ENCODE measurements at places on chromosomes 4 and X.

GRCh38 chr4:43132010-43132582 lies 239.6 kb downstream of the GRXCR1 start:
- no peak for DNase-seq

GRCh38 chr4:6777636-6778281 lies 4.8 kb upstream of the KIAA0232 start:
- no peak for DNase-seq

DNA sequence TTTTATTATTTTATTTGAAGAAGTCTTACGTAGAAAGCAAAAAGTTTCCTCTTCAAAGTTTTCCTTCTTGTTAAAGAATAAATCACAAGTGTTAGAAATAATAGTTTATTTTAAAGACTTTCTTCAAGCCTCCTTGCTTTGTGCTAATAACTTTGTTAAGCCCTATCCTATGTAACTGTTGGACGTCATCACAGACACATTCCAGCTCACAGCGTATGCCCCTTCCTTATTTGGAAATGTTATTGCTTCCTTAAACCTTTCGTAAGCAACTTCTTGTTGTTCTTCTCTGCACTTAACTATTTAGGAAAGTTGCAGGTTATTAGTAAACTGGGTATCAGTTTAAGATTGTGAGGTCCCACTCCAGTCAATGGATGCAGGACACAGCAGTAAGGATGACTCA lies 7.6 kb upstream of the SRD5A3 start:
- DNase-seq: no peak

- DNase-seq: no peak
Observed at GRCh38 chrX:17788956-17789562, 51.8 kb downstream of the SCML1 start.

- DNase-seq: no peak
Observed at GRCh38 chrX:39222346-39223113, 421.3 kb downstream of the MID1IP1 start.

- DNase-seq: no peak
Observed at GRCh38 chrX:7904562-7904961, 22.7 kb downstream of the PNPLA4 start.

GRCh38 chr4:124863040-124863545 lies 150.6 kb upstream of the ANKRD50 start:
- no peak for DNase-seq

DNA sequence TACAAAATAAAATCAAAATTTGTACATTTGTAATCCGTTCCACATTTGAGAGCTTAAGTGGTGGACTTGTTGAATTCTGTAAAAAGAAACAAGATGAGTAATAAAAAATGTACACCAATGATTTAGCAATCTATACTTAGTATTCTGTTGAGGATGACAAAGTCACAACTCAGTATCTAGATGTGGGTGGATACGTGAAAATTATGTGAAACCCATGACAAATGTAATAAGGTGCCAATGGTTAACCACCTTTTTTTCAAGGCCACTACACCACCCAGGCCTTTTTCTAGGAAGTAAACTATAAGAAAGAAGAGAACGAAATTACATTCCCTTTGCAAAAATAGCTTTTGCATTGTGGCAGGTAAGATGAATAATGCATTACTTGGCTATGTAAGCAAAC lies 77.0 kb downstream of the ATP8A1 start:
- no peak for DNase-seq

- DNase-seq: peak; percentile 30
Observed at GRCh38 chr4:8303485-8304281, 34.1 kb downstream of the HTRA3 start.

DNA sequence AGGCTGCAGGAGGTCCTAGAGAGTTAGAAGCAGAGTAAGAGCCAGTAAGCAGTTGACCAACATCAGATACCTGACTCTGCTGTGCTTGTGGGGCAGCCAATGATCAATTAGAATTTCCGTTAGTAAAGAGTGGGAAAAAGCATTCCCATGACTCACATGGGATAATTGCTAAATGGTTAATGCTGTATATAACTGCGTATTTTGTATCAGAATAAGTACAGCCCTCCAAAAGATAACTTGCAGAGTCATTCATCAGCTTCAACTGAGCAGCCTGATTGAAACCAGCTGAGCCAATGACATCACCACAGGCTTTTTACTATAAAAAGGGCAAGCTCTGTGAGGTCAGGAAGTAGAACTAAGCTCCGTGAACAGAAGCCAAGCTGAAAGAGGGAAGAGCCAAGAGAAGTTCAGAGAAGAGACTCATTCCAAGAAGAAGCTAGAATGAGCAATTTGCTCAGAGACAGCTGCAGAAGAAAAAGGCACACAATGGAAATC lies 67.9 kb downstream of the PPP3CA start:
- DNase-seq: no peak

DNA sequence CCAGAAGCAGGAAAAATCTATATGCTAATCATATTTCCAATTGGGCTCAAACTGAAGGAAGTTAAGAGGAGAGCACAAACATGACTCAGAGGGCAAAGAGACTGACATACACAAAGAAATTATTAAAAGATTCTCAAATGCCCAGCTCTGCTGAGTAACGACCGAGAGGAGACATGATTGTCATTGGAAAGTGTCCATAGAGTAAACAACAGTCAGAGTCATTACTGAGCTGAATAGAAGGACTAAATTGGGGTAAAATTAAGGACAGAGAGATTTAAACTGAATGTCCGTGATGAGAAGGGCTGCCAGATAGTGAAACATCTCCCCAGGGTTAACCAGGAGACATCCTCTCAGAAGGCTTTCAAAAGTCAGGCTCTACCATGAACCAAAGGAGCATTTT lies 111.2 kb upstream of the GALNT7 start:
- DNase-seq: no peak

GRCh38 chrX:48531358-48531959 lies 8.1 kb upstream of the TBC1D25 start:
- no peak for DNase-seq

DNA sequence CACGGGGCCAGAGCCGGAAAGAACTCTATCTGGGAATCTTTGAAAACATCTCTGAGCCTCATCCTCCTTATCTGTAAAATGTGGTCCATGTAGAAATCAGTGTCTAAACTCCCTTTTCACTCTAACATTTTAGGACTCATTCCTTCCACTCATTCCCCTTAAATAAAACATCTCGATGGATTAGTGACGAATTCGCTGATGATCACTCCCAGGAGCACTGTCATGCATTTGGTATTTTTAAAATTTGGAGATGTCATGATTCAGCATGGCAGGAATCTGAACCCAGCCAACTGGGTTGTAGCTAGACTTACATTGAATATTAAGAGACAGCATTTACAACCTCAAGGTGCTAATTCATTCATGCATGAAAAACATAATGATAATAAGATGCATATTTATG lies 88.1 kb downstream of the SPANXN3 start:
- no peak for DNase-seq

GRCh38 chr4:76950052-76950955 lies 752 bp downstream of the SEPTIN11 start:
- DNase-seq: peak; percentile 64

DNA sequence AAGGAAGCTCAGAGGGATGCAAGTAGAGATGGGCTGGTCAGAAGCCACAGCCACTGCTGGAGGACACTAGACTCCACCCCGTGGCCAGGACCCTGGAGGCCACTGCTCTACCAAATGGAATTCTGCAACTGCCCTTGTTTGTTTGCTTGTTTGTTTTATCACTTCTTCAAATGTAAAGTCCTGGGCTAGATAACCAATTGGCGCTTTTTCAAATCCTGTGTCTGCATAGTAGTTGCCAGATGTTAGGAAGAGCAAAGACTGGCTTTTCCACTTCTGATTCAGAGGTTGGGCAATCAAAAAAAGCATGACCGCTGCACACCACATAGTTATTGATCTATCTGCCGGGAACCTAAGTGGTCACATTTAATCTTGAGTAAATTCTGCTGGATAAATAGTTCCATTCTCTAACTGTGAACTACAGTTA lies 255.2 kb upstream of the SFRP2 start:
- no peak for DNase-seq

- DNase-seq: no peak
Observed at GRCh38 chrX:47174376-47174775, 19.3 kb upstream of the UBA1 start.

DNA sequence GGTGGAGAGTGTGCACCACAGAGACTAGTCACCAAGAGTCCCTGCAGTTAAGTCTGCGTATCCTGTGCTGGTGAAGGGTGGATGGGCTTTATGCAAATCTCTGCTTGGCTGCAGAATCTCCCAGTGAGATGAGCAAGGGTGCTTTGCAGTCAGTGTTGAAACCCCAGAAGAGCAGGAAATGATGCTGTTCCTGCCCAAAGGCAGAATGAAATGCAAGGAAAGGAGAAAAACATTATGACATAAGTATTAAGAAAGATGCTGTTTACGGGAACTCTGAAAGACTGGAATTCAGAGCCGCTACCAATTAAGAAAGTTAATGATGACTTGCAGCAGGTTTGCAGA lies 25.4 kb upstream of the ACSL1 start:
- no peak for DNase-seq

- DNase-seq: peak; percentile 80
Observed at GRCh38 chr4:10020871-10021652, at the start of gene SLC2A9. Gene SLC2A9 (minus strand): TSS chr4:10021497. CDS start chr4:10021429, 68 bp downstream.

GRCh38 chr4:149841686-149842085 lies 26.0 kb upstream of the IQCM start:
- DNase-seq: no peak

DNA sequence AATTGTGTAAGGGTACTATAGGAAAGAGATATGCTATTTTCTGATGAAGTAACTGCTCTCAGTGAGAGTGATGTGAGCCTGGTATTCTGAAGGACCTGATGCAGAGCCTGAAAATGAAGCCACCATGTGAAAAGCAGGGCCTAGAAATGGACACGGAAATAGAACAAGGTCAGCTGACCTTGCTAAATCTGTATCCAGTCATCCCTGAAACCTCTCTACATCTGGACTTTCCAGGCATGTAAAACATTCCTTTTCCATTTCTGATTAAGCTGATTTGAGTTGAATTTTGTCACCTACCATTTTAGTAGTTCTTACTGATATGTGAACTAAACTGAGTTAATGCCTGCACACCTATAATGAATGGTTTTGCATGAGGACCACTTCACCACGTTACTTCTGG lies 72.4 kb upstream of the NEIL3 start:
- no peak for DNase-seq

DNA sequence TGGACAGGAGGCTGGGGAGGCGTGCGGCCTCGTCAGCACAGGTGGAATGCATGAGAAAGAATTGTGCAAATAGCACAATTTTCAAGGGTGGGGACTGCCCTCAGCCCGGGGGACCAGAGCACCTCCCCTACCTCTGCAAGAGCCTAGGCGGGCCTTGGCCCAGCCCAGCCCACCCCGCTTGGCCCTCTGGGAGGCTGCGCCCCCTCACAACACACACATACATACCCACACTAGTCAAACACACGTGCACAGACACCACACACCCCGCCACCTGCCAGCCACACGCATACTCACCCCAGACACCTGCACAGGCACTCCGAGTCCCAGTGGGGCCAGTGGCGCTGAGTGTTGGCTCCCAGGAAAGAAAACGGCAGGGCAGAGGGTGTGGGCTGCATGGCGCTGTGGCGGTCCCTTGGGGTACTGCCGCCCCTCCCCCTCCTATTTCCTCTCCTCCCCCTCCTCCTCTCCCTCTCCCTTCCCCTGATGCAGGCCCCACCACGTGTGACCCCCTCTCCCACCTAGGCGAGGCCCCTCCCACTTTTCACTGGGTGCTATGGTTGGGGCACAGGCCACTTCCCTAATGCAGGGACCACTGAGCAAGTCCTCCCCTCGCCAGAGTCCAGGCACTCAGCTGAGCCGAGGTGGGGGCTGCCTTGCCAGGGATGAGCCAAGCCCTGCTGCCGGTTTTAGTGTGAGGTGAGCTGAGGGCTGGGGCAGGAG lies 84.5 kb downstream of the FAM53A start:
- peak; percentile 59 for DNase-seq

- no peak for DNase-seq
Observed at GRCh38 chrX:44349561-44349960, 6.1 kb upstream of the EFHC2 start.

- DNase-seq: no peak
Observed at GRCh38 chr4:99054428-99054994, 34.1 kb downstream of the ADH5 start.

DNA sequence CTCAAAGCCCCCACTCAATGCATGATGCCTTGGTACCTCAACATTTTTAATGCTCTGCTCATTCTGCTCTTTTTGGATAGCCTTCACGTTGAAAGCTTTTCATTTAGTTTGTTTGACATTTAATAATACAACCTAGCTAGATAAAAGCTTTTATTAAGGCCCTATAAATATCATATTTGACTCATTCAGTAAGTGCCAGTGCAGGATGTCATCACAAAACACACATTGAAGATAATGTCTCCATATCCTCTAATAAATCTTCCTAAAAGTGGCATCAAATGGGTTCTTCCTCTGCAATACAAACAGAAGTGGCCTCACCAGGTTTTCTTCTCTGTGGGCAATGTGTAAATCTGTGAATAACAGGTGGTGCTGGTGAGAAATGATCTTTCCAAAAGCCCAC lies 12.0 kb upstream of the PCYT1B start:
- DNase-seq: no peak
